ENCODE measurements at places on chromosomes 12 and 14.

GRCh38 chr12:67764946-67765619 is 116.5 kb downstream of the DYRK2 start:
- DNase-seq, result no peak

GRCh38 chr12:27158297-27158696 is 75.9 kb upstream of the C12orf71 start:
- DNase-seq, result no peak

- no peak for DNase-seq
Measured at GRCh38 chr14:44053422-44053821, 453.7 kb downstream of the FSCB start.

- DNase-seq, result no peak
Measured at GRCh38 chr12:63795944-63796343, 16.2 kb downstream of the RXYLT1 start.

GRCh38 chr12:47652521-47653234 is 53.2 kb downstream of the RPAP3 start:
- DNase-seq, result peak; percentile 66

DNA sequence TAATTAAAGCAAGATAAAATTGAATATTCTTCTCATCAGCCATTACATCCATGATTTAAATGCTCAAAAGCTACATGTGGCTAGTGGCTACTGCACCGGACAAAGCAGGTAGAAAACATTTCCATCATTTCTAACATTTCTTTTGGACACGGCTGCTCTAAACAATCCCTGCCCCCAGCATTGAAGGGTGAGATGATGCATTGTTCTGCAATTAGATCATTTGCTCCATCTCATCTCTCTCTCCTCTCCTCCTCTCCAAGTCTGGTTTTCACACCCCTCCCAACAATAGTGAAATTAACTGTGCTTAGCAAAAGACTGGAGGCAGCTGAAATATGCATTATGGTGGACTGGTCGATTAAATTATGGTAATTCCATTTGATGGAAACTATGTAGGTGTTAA is 288.5 kb downstream of the KSR2 start:
- no peak for DNase-seq

DNA sequence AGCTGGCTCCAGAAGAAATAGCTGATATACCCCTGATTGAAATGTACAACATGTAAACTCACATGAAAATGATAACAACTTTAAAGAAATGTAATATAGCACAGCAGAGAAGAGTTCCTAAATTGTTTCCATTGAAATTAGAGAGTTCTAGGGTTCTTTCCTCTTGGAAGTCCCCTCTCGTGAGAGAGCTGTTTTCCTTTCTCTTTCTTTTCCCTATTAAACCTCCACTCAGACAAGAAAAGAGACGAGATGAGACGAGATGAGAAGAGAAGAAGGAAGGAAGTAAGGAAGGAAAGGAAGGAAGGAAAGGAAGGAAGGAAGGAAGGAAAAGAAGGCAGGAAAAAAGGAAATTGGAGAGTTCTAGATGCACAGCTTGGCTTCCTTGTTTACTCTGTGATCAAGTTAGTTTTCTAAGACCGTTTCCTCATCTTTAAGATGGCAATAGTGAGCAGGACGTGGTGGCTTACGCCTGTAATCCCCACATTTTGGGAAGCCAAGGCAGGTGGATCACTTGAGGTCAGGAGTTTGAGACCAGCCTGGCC is 11.9 kb downstream of the DRAM1 start:
- no peak for DNase-seq

GRCh38 chr14:70641548-70642302 is at the start of gene TTC9:
Gene TTC9, plus strand, starts transcription at chr14:70641916. Its CDS starts 214 bp downstream, at chr14:70642130.
- DNase-seq, result no peak

- no peak for DNase-seq
Measured at GRCh38 chr12:6548966-6549683, 6.7 kb downstream of the IFFO1 start.

DNA sequence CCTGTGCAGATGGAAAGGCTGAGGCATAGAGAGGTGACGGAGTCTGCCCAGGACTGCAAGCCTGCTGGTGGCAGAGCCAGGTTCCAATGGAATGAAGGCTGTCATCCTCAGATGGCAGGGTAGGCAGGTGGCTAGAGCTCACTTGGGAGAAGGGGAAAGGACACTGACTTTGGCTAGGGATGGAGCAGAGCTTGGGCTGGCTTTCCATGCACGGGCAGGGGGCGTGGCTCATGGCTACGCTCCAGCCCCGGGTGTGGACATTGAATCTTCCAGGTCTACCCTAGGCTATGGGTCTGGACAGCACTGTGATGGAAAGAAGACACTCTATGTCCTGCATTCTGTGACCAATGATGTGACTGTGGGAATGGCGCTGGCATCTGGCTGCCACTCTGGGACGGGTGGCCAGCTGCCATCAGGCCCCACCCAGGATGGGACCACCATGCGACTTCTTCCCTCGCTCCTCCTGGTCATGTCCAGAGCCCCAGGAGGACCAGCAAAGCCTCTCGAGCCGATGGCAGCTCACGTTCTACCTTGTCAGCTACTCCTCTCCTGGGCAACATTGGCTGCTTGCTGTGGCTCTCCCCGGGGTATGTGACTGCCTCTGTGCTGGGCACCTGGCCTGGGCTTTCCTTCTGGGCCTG is 398.7 kb downstream of the TMEM121 start:
- DNase-seq, result no peak

DNA sequence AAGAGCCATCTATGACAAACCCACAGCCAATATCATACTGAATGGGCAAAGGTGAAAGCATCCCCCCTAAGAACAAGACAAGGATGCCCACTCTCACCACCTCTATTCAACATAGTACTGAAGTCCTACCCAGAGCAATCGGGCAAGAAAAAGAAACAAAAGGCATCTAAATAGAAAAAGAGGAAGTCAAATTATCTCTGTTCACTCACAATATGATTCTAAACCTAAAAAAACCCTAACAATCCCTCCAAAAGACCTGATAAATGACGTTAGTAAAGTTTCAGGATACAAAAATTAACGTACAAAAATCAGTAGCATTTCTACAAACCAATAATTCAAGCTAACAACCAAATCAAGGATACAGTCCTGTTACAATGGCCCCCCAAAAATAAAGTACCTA is 26.9 kb downstream of the MDM1 start:
- no peak for DNase-seq

DNA sequence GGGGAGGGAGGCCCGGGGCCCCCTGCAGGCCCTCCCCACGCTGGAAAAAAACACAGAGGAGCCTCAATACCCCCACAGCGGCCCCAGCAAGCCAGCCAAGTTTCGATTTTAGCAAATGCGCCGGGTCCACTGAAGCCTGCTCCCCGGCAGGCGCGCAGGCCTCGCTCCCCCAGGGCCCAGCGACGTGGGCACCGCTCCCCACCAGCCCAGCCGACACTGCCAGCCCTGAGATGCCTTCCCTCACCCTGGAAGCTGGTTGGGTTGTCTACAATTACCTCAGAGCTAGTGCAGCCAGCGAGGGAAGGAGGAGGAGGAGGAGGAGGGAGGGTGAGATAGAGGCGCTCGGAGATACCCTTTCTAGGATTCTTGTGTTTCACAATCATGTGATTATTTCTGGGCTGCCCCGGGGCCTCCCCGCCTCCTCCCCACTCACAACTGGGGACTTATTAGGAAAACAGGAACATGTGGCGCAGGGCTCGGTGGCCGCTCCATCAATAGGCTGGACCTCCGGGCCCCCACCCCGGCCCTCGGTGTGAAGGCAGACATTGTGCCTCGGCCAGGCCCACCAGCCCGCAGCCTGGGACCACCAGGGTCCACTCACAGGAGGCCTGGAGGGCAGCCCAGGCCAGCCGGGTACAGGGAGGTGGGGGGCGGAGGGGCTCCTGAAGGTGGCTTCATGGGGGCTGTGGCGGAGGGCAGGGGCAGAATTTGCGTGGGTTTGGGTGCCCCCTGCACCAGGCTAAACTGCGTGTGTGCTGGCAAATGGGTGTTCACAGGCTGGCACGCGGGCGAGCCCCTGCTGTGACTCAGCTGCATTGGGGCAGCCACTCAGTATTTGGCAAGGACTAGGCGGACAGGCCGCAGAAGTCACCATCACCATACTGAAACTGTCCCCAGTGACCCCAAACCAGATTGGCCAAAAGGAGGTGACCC is 109.9 kb downstream of the NCOR2 start:
- DNase-seq, result peak; percentile 88

GRCh38 chr12:29241821-29242591 is 92.9 kb downstream of the FAR2 start:
- peak; percentile 86 for DNase-seq

DNA sequence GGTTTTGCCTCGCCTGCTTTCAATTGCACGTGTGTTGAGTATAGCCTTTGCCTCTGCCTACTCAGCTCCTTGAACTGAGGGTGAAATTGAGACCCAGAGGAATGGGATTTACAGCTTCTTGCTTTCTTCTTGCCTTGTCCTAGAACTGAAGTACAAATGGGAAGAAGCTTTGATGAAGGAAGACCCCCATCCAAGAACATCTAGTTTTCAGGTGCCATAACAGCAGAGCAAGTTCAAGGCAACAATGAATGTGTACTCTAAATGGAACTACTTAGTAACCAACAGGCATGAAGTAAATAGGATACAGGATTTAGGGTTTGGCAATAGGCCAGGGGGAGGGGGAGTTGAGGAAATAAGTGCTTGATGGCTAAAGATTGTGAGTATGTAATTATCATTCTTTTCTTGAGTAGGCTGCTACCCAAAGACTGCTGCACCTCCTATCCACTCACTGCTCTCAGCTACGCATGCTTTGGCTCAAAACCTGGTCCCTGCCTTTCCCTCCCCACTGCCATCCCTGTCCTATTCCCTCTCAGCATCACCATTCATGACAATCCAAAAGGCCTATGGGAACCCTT is 2.1 kb downstream of the GPX2 start:
- DNase-seq, result no peak

GRCh38 chr14:103361867-103362266 is 23.3 kb upstream of the MARK3 start:
- no peak for DNase-seq

- no peak for DNase-seq
Measured at GRCh38 chr12:51009056-51009440, 17.1 kb downstream of the SLC11A2 start.

DNA sequence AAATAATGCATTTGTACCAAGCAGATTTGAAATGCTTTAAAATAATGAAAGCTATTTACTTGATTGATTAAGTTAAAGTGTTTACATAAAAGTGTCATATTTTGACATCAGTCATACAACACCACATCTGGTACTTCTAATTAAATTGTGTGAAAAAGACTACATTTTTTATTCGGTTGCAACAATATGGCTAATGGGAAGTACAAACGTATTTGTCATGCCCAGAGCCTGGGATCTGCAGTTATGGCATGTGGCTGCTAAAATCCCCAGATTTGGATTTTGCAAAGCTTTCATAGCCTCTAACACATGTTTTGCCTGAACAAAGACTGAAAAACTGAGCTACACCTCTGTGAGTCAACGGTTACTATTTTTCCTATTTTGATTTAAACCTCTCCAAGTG is 66.6 kb downstream of the LLPH start:
- no peak for DNase-seq

- DNase-seq, result peak; percentile 58
Measured at GRCh38 chr12:124852329-124852831, 11.3 kb downstream of the SCARB1 start.

- DNase-seq, result no peak
Measured at GRCh38 chr14:75077794-75078193, 8.4 kb downstream of the ZC2HC1C start.

DNA sequence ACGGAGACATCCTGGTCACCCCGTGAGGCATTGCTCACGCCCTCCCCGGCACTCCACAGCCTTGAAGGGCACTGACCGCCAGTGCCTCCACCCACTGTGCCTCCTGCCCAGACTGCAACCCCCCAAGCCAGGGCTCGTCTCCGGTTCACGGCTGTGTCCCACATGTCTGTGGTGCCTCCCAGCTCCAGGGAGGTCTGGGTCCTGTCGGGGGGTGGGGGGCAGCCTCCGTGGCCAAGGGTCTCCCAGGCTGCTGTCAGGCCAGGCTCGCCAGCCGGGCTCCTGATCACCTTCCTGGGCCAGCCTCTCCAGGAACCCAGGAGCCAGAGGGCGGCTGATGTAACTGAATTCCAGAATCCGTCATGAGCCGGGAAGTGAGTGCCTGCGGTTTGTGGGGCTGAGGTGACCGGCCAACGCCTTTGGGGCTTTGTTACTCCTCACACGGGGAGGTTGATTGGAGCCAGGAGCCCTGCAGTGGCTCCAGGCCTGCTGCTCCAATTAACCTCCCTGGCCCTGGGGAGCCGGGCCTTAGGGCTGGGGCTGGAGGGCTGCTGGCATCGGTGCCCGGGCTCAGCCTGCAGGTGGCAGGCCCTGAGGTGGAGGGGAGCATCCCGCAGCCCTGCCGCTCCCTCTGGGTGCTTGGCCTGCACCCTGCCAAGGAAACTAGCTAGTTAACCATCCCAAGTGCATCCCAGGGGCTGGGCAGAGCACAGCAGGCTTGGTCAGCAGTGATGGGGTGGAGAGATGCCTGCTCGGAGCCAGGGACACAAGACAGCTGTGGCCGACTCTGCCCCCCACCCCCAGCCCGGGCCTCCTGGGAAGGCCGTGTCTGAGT is 36.4 kb upstream of the FBRSL1 start:
- DNase-seq, result no peak

GRCh38 chr12:5160827-5161226 is 117.1 kb downstream of the KCNA5 start:
- no peak for DNase-seq

DNA sequence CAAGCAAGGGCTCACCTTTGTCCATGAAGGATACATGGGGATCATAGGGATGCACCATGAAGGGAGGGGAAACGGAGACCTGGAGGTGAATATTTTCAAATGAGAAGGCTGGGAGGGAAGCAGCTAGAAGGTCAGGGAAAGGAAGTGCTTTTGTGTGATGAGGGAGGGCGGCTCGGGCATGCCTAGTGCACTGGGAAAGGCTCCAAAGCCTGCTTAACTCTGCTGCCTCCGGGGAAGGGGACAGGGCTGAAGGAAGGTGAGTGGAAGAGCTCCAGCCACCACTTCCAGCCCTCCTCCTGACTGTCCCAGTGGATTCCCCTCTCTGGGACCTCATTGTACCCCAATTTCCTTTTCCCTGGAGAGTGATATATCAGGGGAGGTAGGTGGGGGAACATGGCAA is 149.4 kb upstream of the PRMT8 start:
- no peak for DNase-seq

- peak; percentile 45 for DNase-seq
Measured at GRCh38 chr14:51219473-51220448, 20.3 kb upstream of the TMX1 start.

- DNase-seq, result no peak
Measured at GRCh38 chr14:104972301-104973134, 5.7 kb downstream of the AHNAK2 start.

- no peak for DNase-seq
Measured at GRCh38 chr12:77324416-77324762, 259.0 kb upstream of the E2F7 start.

- no peak for DNase-seq
Measured at GRCh38 chr12:2341871-2342270, 289.1 kb downstream of the CACNA1C start.

- DNase-seq, result no peak
Measured at GRCh38 chr12:38783304-38783703, 122.1 kb downstream of the CPNE8 start.

- DNase-seq, result no peak
Measured at GRCh38 chr14:68312884-68313610, 479.8 kb downstream of the ZFP36L1 start.

DNA sequence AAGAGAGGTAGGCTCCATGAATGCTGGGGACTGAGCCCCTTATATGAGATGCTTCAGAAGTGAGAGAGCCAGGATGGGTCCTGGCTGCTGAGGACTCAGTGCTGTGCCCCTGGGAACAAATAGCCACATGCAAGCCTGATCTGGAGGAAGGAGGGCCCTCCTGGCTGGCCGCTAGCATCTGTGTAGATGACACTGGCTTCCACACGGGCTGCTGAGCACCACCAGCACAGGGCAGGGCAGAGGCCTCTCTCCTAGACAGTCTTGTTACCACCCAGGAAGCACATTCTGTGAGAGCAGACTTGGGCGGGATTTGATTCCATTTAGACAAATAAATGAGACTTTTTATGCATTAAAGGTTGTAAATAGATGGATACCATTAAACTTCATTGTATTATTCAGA is 48.0 kb downstream of the ZNF664 start:
- DNase-seq, result no peak
